ENCODE measurements at places on chromosomes 12 and 14.
A peak's percentile ranks its signal among the peaks of the same experiment; 100 is the strongest.

- DNase-seq: no peak
These were observed 144.0 kb downstream of the PPFIA2 start for GRCh38 chr12:81615026-81615588.

DNA sequence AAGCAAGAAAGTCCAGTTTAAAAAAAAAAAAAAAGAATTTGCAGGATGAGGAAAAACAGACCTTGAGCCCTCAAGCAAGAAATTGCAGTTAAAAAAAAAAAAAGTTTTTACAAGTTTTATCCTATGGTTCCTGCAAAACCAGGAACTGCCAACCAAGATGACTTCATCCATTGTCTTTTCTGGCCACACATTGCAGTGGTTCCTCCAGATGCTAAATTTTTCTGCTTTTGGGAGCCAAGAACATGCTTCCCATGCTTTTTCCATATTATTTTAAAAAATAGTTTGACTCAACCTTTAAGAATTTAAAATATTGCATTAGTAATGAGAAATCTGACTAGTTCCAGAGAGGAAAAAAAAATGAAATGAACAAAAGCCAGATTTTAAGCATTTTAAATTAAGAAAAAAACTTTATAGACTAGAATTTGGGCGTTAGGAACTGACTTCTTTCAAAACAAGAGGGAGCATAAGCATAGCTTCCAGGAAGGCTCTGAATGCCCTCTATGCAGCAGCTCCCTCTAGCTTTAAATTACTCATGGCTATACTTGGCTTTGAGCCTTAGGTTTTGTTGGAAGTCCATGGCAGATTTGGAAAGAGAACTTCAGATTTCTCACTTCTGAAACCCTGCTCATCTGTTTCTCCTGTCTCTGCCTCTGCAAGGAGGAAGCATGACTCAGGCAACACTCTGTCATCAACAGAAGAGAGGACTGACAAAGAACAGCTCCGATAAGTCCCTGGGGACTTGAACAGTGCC, 124.5 kb downstream of the GPR65 start:
- peak; percentile 84 for DNase-seq

DNA sequence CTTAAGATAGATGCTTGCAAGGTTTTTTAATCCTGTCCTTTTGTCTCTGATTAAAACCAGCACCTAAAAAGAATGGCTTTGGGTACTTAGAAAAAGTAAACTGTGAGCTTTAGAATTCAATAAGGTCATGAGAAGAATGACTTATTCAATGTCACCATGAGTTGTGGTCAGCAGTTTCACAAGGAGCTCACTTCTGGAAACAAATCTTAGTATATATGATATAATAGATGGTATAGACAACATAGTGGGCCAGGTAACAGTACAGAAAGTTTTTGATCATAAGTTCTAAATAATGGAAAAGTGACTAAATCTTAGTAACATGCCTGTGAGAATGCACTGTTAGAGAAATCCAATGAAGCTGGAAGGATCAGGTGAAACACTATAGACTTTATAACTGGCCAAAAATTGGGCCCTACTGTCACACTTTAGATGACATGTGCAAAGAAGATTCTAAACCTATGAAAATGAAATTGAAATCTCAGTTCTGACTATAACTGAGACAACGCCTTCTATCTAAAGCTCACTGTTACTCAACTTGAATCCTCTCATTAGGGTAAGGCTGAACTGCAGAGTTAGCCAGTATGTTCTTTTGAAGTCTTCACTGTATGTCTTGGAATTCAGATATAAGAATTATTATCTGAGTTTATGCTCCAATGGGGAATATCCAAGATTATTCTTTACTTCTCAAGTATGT, 42.4 kb upstream of the RAD51AP1 start:
- no peak for DNase-seq

- no peak for DNase-seq
These were observed 971.3 kb upstream of the TMEM132C start for GRCh38 chr12:127295630-127296029.

DNA sequence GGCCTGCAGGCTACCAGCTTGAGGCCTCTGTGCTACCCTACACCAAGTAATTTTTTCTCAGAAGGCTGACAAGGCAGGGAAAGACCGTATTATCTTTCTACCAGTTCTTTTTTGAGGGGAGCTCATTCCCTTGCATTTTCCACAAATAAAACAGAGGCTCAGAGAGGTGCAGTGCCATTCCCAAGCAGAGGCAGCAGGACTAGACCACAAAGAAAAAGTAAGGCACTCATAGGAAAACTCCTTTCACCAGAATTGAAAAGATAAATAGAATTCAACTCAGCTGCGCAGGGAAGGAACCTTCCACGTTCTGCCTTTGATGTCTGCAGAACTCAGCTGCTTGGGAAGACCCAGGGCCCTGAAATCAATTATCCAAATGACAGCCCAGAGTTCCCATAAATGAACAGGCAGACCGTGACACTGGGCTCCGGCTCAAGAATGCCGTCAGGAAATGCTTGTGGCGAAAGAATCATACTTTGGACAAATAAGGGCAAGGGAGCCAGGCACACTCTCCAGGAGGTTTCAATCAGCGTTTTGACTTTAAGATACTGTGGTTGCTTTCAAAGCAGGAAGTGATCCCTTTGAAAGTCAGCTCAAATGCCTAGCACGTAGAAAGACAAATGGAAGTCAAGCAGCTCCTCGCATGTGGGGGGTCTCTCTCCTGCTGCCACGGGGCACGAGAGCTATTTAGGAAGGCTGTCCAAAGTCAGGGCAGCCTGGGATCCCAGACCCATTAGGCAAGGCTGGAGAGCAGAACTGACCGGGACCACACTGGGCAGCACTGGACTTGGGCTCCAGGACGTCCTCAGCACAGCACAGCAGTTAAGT, 14.0 kb downstream of the KCTD10 start:
- peak; percentile 97 for DNase-seq

- no peak for DNase-seq
These were observed 103.7 kb downstream of the CMKLR1 start for GRCh38 chr12:108235197-108235984.

- DNase-seq: peak; percentile 20
These were observed at the start of gene ABCC9 for GRCh38 chr12:21940549-21941505. Gene ABCC9 (minus strand): TSS chr12:21941426. CDS start chr12:21936674, 4,752 bp downstream.

- DNase-seq: peak; percentile 77
These were observed 149.7 kb upstream of the ARHGAP5 start for GRCh38 chr14:31927348-31927832.

- DNase-seq: no peak
These were observed 54.6 kb downstream of the TSPAN11 start for GRCh38 chr12:30980955-30981662.

DNA sequence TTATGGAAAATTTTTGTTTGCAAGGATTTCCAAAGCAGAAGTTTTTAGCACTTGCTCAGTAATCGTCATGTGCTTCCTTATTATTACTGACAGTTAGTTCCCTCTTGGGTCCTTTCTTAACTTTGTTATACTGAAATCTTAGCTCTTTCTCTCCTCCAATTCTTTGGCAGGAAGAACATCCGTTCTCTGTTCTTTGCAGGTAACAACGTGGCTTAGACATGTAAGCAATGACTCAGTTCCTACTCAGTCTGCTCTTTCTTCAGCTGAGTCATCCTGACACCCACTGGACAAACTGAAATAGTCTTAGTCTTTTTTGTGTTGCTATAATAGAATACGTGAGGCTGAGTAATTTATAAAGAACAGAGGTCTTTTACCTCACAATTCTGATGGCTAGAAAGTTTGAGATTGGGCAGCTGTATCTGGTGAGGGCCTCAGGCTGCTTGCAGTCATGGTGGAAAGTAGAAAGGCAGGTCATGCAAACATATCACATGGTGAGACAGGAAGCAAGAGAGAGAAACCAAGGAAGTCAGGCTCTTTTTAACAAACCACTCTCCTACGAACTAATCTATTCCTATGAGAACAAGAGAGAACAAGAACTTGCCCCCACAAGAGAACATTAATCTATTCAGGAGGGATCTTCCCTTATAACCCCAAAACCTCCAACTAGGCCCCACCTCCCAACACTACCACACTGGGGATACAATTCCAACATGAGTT, 49.2 kb downstream of the TESPA1 start:
- peak; percentile 76 for DNase-seq

GRCh38 chr14:105492031-105492970, 1.3 kb downstream of the TEDC1 start:
- no peak for DNase-seq

DNA sequence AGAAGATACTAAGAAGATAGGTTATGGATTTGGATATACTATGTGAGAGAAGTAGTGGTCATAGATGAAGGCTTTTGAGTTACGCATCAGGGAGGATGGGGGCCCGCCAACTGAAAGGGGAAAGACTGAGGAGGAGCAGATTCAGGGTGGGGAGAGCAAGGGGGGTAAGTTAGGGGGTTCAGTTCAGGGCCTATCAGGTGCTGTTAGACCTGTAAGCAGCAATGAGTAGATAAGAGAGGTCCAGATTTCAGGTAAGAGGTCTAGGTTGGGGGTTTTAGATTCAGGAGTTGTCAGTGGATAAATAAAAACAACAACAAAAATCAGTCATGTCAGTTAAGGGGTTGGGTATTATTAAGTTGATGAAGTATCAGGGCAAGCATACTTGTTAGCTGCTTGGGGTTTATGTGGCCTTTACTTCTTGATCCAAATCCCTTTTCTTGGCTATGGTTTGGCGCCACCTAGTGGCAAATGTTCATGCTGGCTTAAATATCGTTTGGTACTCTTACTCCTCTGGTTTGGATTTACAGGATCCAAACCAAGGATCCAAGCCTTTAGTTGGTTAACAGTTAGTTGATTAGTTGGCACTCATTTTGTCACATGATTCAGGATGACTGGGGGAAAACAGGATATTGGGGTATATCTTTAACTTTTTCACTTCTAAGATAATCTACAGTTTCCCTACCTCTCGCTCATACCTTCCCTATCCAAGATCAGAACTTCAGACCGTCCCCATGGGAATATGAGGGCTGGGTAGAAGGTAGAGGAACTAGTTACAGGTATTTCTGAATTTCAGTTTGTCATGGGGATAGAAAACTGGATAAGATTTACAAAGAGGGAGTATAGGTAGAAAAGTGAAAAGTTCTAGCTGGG, 65.1 kb downstream of the PCNX1 start:
- peak; percentile 78 for DNase-seq

DNA sequence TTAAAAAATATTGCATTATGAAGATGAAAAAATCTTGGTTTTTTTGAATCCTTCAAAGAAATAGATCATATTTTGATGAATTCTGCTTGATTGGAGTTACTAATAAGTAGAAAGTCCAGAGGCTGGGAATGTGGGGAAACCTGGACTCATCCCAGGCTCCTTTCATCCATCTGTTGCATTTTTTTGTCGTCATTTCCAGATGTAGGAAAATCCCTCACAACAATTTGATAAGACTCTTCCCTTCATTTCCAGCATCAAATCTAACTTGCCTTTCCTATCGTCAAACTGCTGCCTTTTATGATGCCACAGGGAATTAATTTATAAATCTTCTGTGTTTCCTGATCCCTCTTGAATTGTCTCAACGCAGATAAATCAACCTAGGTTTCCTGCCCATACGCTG, 211.6 kb downstream of the FBXL14 start:
- DNase-seq: no peak

DNA sequence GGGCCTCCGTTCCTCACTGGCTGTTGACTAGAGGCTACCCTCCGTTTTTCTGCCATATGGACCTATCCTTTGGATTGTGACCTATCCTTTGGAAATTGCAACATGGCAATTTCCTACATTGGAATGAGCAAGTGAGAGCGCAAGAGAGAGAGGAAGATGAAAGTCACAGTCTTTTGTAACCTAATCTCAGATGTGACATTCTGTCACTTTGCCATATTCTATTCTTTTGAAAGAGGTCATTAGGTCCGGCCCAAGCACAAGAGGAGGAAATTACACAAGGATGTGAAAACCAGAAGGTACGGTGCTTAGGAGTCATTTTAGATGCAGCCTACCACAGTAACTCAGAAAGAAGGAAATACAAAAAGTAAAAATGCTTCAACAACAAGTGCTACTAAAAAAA, 47.3 kb upstream of the SRP54 start:
- peak; percentile 5 for DNase-seq

DNA sequence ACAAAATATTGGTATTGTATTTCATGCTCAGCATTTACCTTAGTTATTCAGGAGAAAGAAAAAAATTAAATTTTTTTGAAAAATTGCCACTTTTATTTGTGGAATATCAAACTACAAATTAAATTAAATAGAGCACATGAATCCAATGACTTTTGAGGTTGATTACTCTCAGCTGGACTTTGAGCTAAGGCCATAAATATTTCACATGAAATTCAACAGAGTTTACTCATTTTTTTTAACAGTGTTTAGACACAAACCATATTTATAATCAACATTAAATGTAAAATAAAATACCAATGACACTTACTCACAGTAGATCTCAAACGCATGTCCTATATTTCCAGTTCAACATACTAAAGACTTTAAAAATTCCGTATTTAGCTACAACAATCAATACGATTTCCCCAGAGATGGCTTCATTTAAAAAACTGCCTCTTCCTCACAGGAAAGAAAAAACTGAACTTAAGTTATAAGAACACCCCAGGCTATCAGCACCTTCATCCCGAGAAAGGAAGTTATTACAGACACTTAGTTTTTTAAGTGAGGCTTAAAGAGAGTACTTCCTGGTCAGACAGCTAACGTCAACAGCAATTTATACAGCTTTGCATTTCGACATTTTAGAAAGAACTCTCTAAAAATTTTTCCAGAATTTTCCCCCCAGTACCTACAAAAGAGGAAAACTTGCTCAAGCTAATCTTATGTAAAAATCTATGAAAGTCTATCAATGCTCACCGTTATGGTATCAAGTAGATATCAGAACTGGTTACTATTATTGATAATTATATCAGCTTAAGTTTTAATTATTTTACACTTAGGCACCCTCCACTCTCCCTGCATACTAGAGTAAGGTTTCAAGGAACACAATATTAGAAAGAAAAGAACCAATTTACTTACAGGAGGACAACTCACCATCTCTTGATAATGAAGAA, 13.8 kb downstream of the TAOK3 start:
- DNase-seq: no peak

- DNase-seq: no peak
These were observed 47.4 kb upstream of the ELK3 start for GRCh38 chr12:96146747-96147146.
